ENCODE measurements at places on chromosomes 1 and 21.
A peak's percentile ranks its signal among the peaks of the same experiment; 100 is the strongest.

GRCh38 chr1:221263831-221264767, 384.9 kb downstream of the HLX start:
- peak; percentile 69 for DNase-seq

DNA sequence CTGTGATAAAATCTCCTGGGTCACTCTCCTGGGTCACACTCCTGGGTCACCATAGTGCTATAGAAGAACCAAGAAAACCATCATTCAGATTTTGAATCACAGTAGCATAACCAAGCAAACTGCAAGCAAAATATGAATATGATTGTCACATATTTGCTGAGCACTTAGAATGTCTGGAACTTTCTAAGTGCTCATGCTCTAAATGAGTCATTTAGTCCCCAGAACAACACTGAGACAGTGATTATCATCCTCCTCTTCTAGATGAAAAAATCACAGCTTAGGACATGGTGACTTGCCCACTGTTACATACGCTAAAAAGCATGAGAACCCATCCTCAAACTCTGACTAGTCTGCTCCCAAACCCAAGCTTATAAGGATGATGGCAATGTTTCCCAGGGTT, 39.5 kb upstream of the DDAH1 start:
- DNase-seq, result no peak

DNA sequence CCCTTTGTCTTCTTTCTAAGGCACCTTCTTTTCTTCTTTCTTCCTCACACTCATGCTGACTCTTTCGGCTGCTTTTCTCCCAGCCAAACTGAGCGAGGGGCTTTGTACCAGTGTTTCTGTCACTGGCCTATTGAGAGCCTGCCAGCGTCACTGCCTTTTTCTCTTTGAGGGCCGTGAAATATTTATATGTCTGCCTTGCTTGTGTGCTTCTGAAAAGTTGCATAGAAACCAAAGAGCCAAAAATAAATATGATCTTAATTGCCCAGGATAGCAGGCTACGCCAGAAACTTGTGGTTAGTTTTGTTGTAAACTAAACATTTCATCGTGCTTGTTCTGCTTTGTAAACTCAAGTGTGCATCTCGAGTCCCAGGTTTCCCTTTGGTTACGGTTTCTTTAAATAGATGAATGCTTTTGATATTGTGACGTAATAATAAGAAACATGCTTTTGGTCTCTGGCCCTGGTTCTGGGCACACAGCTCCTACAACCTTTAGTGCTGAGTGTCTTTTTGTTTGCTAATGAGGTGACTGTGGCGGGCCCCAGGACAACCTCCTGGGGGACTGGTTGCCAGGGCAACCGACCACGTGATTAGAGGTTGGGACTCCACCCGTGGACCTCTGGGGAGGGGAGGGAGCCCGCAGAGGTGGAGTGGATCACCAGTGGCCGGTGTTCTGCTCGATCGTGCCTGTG, 10.8 kb downstream of the SLC37A1 start:
- peak; percentile 39 for DNase-seq

DNA sequence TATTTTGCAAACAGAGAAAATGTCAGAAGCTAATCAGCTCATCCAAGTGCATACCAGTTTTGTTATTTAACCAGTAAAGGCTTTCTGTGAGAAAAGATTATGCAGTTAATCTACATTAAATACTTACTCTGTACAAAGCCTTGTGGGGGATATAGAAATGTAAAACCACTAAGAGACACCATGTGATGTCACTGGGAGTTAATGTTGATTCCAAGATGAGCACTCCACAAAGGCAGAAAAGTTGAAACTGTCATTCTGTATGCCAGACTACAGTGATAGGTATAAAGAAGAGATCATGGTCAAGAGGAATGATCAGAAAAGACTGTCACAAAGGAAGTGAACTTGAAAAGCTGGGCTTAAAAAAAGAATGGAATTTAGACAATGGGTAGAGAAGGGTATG, 100.3 kb upstream of the SGIP1 start:
- no peak for DNase-seq

DNA sequence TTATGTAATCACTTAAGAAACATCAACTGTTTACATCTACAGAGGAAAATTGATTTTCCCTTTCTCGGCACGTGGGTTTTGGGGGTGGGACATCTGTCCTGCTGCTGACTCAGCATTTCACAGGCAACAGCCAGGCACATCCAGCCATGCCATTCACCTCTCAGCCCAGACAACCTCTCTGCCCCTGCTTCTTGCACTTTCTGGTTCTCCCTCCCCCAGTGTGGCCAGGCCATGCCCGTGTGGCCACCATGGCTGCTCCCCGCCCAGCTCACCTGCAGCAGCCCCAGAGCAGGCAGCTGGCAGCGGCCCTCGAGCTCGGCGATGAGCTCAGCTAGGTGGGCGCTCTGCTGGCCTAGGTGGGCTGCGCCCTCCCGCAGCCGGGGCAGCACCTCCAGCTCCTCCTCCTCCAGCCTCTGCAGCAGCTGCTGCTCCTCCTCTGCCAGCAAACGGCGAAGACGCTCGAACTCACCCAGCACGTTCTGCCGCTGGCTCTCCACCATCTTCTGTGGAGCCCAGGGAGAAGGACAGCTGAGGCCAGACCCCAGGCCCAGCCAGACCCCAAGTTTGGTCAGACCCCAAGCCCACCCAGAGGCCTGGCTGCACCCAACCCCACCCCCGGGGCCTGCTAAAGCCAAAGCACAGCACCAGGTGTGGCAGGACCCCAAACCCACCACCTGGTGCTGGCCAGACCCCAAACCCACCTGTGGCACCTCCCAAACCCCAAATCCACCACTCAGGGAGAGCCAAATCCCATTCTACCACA, 5.8 kb downstream of the TRIM11 start:
- no peak for DNase-seq

DNA sequence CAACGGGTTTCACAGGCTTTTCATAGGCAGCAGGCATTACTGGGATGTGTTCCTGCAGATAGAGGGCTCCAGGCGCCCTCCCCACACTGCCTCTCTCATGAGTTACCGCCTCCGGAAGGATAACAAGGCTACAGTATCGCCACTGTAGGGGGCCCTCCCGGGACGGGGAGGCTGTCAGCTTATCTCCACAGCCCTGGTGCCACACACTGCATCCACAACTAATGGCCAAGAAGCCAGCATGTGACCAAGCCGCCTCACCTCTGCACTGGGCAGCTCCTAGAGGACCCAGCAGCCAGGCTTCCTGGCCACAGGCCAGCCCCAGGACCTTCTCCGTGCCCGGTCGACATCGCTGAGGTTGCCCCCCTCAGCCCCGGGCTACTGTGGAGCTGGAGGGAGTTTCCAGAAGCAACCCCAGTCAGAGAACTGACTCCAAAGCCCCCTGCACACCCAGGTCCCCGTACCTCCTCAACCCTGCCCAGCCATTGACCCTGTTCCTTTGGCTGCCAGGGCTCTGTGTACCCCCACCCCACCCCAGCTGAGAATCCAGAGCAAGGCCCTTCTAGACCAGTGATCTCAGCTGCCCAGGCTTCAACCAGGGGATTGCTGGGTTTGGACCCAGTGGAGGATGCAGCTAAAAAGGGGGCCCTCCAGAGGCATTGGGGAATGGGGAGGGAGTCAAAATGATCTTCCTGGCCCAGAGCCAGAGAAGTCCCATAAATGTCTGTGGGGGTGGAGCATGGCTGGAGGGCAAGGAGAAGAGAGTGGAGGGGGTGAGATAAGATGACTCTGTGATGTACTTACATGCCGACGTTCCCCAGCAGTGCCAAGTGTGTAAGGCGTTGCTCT, 45.0 kb downstream of the NEK2 start:
- no peak for DNase-seq

DNA sequence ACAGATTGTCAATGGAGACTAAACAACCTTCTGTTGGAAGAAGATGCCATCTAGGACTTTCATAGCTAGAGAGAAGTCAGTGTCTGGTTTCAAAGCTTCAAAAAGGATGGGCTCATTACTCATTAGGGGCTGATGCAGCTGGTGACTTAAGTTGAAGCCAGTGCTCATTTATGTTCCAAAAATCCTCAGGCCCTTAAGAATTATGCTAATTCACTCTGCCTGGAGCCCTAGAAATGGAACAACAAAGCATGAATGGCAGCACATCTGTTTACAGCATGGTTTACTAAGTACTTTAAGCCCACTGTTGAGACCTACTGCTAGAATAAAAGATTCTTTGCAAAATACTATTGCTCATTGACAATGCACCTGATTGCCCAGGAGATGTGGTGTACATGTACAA, 63.7 kb downstream of the TTC3 start:
- no peak for DNase-seq

DNA sequence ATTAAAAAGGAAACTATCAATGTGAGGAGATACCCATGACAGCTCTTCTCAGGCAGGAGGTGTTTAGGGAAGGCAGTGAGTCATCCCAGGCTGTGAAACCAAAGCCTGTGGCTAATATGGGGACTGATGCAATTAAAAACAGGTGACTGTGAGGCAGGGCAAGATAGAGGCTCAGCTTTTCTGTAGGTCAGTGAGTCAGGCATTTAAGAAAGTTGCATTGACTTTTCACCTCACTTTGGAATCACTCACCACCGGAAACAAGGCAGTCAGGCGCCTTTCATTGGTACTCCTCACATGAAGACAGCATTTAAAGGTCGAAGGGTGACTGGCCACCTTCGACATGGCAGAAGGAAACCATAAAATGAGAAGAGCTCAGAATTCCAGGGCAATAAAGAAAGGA, 54.5 kb downstream of the PAPPA2 start:
- no peak for DNase-seq

DNA sequence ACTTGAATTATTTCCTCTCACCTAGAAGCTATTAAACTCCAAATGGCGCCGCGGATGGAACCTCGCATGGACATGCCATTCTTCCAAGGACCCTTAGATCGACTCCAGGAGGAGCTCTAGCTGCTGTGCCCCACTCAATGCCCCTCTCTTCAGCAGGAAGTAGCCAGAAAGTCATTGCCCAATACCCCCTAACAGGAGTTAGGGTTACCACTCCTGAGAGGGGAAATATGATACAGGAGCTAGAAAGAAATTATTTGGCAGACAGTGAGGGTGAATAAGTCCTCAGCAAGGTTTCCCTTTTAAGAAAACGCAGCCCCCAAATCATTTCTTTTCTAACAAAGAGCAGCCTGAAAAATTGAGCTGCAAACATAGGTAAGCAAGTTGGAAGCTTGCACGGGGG, 28.6 kb downstream of the TFB2M start:
- no peak for DNase-seq

- no peak for DNase-seq
Observed at GRCh38 chr1:203072911-203073310, 12.9 kb downstream of the MYOG start.

- no peak for DNase-seq
Observed at GRCh38 chr1:91552091-91552490, 51.4 kb downstream of the CDC7 start.

DNA sequence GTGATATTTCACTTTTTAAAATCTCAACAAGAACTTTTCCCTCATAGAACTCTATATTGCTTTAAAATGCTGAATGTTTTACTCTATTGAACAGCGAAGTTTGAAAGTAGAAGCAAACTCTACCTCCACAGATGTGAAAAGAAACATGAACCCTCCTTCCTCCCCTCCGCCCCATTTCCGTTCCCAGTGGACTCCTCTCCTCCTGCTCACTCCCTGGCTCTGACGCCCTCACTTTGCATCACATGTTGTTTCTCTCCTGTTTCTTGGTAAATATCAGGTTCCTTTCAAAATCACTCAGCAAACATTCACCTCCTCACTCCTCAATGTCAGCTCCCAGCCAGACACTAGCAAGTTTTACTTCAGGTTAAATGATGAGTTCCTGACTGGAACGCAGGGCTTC, 34.6 kb downstream of the KCNH1 start:
- DNase-seq, result no peak

- no peak for DNase-seq
Observed at GRCh38 chr1:89472886-89473417, 51.7 kb upstream of the LRRC8B start.

DNA sequence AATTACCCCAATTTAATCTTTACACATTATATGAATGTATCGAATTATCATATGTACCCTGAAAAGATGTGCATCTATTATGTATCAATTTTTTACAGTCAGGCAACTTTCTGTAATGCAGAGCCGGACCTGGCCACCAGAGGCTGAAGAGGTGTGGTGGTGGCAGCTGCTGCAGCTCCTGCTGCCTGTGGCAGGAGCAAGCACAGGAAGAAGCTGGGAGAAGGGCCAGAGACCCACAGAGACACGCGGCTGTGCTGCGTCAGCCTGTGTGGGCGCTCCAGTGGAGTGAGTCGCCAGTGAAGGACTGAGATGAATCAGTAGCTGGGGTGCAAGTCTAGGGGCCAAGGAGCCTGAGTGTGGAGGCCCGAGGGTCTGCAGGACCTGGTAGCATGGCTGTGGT, 74.3 kb upstream of the COG2 start:
- DNase-seq, result peak; percentile 17

DNA sequence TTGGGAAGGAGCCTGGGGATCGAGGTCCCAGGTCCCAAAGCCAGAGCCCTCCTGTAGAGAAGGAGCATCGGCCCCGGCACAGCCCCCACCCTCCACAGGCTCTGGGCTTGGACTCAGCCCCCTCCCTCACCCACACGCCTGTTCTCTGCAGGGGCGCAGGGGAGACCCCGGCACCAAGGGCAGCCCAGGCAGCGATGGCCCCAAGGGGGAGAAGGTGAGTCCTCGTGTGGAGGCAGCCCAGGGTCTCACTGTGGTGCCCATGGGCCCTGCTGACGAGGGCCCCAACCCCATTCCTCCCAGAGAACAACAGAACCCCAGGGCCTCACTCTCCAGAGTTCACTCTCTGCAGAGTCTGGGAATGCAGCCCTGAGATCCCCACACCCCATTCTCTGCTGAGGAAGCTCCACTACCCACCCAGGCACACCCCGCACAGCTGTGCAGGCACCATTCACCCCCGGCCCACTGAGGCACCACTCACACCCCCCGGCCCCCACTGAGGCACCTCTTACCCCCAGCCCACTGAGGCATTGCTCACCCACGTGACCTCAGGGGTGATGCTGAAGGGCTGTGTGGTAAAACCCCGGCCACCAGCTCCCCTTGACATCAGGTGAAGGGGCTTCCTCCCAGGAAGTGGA, 21.8 kb downstream of the COL6A2 start:
- DNase-seq, result no peak

DNA sequence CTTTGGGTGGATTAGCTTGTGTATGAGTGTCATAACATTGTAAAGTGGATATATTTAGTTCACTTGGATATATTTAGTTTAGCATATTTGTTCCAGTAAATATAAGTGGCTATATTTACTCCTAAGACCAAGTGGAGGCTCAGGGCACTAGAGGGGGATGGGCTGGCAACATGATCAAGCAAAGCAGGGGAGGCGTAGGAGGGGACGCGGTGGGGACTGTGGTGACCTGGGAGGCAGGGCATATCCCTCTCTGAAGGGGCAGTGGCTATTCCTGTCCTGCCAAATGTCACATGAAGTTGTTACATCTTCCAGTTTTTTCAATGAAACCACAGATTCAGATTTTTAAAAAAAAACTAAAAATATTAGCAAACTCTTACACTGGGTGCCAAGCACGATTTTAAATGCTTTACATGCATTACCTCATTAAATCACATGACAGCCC, 51.9 kb upstream of the EDN2 start:
- DNase-seq, result no peak

GRCh38 chr1:169305356-169305755, 62.2 kb downstream of the NME7 start:
- DNase-seq, result no peak

- DNase-seq, result peak; percentile 56
Observed at GRCh38 chr1:88736633-88737248, 52.7 kb downstream of the PKN2 start.
